Dermis blood vessel endothelial cell (primary cell): ENCODE measurements at places on chromosomes 3 and 15. TPM values are rescaled to one million over a fixed set of nuclear protein-coding genes. Genes with fewer than 3 reads are reported as not detected.

The PLA2G4E gene
- not detected in 2 replicates for total RNA-seq

The MEGF11 gene
- not detected in 2 replicates for total RNA-seq

GRCh38 chr15:70879401-70879800 lies 12.8 kb downstream of the THAP10 start:
- DNase-seq = peak; percentile 44

- DNase-seq = no peak
Measured at GRCh38 chr3:192501401-192501800, 225.9 kb downstream of the FGF12 start.

GRCh38 chr15:92109191-92109873 lies 255.8 kb downstream of the SLCO3A1 start:
- no peak for DNase-seq

The CTDSPL2 gene
- total RNA-seq = 68.4 and 84.9 TPM in 2 replicates

DNA sequence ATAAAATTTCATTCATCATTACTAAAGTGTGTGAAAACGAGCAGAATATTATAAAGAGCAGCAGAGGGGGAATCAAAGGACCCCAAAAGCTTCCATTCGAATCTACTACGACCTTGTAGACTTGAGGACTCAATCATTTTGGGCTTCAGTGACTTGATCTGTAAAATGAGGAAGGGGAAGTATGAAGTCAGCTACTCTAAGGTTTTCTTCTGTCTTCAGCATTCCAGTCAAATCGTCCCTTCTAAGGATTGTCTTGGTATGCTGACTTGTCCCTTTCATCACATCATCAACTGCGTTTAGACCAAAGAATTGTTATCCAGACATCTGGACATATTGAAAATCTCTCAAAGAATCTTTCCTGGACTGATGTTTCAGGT lies 44.8 kb downstream of the PLD1 start:
- DNase-seq = no peak

- no peak for DNase-seq
Measured at GRCh38 chr15:45362419-45362818, 15.9 kb downstream of the GATM start.

DNA sequence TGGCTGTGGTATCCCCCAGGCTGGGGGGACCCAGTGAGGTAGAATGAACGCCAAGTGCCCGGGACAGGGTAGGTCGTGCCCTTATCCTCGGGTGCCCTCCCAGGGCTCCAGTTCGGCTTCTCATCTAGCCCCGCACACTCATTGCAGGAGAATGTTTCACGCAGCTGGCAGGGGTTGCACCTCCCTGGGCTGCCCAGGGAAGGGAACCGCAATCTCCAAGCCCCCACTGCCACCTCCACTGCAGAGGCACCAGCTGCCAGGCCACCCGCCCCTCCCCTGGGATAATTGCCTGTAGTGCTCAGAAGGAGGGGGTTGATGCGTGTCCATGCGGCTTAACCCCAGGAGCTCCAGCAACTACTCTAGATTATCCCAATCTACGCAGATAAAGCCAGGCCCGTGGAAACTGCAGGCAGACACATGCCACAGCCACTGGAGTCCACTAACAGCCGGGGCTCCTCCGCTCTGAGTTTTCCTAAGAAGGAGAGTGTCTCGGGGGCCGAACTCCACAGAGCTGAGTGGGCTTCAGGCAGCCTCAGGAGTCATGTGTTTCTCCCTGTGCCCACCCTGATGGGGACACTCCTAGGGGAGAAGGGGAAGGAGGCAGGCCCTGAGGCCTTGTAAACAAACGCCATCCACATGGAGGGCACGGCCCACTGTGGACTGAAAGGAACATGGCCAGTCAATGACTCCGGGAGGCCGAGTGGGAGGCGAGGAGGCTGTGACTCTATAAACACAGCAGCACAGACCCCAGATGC lies 137.2 kb upstream of the IQSEC1 start:
- no peak for DNase-seq

The DAZL gene
- total RNA-seq = not detected in 2 replicates

The RETNLB gene
- total RNA-seq = not detected in 2 replicates

DNA sequence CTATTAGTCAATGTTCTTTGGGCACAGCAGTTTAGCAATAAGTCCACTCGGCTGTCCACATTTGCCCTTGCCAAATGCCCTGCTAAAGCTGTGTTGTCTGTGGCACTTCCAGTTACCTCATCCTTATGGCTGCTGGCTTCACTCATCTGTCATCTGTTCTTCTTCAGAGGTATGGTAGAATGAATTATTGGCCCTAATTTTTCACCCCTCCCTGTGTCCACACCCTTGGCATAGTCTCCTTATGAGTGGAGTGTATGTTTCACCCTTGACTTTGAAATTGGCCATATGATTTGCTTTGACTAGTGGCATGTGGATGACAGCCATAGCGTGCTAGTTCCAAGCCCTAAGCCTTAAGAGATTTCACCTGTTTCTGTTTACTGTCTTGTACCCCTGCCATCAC lies 72.1 kb upstream of the EPHB1 start:
- DNase-seq = no peak

- DNase-seq = peak; percentile 92
Measured at GRCh38 chr3:128075522-128076482, 23.6 kb downstream of the SEC61A1 start.

The TRAIP gene
- 2.0 and 3.9 TPM in 2 replicates for total RNA-seq

DNA sequence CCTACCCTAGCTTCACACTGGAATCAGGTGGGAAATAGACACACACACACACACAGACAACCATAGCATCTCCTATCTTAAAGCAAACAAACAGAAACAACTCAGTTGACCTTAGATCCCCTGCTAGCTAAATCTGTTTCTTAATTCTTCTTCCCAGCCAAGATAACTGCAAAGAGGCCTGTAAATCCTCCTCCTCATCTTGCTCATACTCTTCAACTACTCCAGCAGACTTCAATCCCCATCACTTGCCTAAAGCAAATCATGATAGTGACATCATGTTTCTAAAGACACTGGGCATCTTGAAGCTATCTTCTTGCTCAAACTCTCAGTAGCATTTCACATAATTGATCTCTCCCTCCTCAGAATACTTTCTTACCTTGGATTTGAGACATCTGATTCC lies 303.0 kb downstream of the RBMS3 start:
- DNase-seq = no peak

- no peak for DNase-seq
Measured at GRCh38 chr3:14411988-14412387, 9.6 kb downstream of the SLC6A6 start.

DNA sequence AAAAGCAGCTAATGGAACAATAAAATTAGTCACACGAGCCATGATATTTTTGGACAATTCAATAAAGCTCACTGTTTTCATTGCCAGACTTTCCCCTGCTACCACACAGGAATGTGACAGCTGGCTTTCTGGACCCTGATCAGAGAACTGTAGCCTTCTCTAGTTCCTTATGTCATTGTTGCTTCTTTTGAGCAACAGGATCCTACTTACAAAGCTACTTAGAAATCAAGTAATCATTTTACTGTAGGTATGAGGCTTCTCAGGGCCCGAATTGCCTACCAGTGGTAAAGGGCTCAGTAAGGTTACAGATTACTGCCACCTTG lies 94.3 kb upstream of the AADACL2 start:
- no peak for DNase-seq

GRCh38 chr3:182241766-182242488 lies 530.2 kb downstream of the SOX2 start:
- DNase-seq = no peak

GRCh38 chr3:139909811-139910210 lies 25.2 kb upstream of the CLSTN2 start:
- DNase-seq = no peak

The DLL4 gene
- total RNA-seq = 128 and 158 TPM in 2 replicates

The HTD2 gene
- total RNA-seq = 10.2 and 16.0 TPM in 2 replicates

The SLC12A8 gene
- total RNA-seq = 0.34 and 0.70 TPM in 2 replicates

- no peak for DNase-seq
Measured at GRCh38 chr3:145719114-145719513, 441.9 kb downstream of the PLOD2 start.

GRCh38 chr3:116019254-116019763 lies 396.0 kb downstream of the GAP43 start:
- DNase-seq = no peak

- no peak for DNase-seq
Measured at GRCh38 chr3:30682434-30683155, 76.2 kb downstream of the TGFBR2 start.

DNA sequence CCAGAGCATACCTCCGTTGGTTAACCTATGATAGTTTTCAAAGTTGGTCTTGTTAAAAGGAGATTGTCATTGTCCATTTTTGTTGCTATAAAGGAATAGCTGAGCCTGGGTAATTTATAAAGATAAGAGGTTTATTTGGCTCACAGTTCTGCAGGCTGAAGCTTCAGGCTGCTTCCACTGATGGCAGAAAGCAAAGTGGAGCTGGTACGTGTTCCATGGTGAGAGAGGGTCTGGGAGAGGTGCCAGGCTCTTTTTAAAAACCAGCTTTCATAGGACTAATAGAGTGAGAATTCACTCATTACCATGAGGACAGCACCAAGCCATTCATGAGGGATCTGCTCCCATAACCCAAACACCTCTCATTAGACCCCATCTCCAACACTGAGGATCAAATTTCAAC lies 107.3 kb downstream of the SLMAP start:
- no peak for DNase-seq

DNA sequence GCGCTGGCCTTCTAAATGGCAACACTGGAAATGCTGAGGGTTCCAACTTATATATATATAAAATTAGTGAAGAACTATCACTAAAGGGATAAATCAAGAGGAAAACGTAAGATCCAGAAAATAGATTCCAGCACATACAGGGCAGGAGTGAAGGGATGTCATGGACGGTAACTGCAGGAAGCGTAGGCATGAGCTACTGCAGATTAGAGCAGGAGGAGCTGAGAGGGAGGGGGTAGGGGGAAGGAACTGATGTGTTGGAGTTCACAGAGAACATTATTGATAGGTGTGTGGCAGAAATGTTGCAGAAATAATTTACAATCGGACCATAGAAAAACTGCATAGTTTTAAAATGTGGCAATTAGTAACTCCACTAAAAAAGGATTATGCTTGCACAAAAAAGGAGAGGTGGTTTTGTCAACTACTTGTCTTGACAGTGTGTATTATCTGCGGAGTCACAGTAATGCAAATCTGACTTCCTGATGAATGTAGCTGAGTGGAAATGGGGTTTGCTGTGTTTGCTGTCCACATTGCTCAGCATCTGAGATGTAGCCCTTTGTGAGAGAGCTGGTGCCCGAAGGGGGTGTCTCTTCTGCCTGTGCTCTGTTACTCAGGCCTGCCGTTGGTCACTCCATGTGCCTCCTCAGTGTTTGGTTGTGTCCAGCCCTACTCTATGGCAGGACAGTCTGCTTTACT lies 61.2 kb downstream of the PAK2 start:
- DNase-seq = no peak

The COL6A6 gene
- not detected in 2 replicates for total RNA-seq

DNA sequence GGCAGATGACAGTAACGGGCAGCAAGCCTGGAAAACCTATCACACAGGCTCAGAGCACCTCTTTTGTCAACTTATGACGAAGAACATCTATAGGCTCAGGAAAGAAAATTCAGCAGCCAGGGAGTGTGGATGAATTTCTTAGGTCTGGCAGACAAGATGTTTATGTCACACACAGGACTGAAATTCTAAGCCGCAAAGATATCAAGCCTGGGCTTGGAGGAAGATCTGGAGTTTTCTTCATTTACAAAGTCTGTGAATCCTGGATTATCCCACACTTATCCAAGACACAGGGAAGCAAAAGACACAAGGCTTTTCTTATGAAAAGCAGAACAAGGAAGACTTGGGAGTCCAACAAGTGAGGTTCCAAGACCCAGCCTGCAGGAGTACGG lies 23.4 kb upstream of the CHCHD6 start:
- no peak for DNase-seq

DNA sequence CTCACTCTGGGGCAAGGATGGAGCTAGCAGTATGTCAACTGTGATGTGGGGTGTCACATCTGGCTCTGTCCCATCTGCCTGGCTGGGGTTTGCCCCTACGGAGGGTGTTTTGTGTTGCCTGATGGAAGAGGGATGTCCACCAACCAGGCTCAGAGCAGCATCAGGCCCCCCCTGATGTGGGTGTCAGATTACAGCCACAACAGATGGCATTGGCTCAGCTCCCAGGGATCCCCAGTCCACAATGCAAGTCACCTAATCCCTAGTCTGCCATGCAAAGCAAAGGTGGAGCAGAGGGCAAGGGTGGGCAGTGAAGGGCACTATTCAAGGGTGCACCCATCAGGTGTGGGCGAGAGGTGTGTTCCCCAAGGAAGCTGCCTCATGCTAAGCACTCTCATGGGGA lies 48.9 kb upstream of the AMOTL2 start:
- no peak for DNase-seq

GRCh38 chr3:150544726-150545125 lies 1.6 kb downstream of the SERP1 start:
- peak; percentile 10 for DNase-seq

GRCh38 chr3:12451481-12451880 lies 32.8 kb upstream of the TSEN2 start:
- DNase-seq = no peak

DNA sequence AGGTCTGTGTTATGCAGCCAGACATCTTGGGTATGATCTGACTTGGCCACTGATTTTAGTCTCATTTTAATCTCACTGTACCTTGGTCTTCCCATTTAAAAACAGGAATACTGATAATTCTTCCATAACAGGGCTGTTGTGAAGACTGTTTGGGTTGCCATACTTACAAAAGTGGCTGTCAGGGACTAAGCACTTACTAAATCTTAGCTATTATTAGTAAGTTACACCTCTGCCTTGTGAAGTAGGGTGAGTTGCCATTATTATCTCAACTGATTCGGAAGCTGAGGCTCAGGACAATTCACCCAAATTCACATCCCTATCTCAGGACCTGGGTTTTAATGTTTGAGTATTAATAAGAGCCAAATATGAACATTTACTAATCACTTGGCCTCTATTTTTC lies 12.7 kb downstream of the ZNF385D start:
- DNase-seq = no peak

The CFAP20DC gene
- 1.2 and 1.5 TPM in 2 replicates for total RNA-seq

DNA sequence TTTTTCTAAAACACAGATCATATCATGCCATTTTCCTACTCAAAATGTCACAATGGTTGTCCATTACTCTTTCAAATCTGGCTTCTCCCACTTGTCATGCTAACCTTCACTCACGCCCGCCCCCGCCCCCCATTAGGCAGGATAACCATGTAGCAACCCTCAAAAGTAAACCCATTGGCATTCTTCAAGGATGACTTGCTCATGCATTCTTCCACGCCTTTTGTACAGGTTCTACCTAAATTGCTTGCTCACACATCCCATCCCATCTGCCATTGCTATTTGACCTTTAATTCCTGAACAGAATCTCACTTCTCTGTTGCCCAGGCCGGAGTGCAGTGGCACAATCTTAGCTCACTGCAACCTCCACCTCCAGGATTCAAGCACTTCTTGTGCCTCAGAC lies 389.3 kb downstream of the MCTP2 start:
- DNase-seq = no peak

GRCh38 chr3:96706509-96706908 lies 107.9 kb upstream of the EPHA6 start:
- DNase-seq = no peak

The FRMD5 gene
- total RNA-seq = 1.5 and 3.4 TPM in 2 replicates

GRCh38 chr3:114122027-114122709 lies 56.7 kb downstream of the DRD3 start:
- peak; percentile 95 for DNase-seq
